ENCODE measurements at places on chromosomes 2 and 18. TPM values are rescaled to one million over a fixed set of nuclear protein-coding genes. Genes with fewer than 3 reads are reported as not detected.

RABL2A gene
- total RNA-seq: 28.9 TPM

SNRNP27 gene
- total RNA-seq: 43.4 TPM

ZAP70 gene
- total RNA-seq: 12.6 TPM

EPAS1 gene
- 221 TPM for total RNA-seq

DSC3 gene
- 0.03 TPM for total RNA-seq

DAPL1 gene
- total RNA-seq: not detected

PLEK gene
- total RNA-seq: 9.4 TPM

ASPRV1 gene
- 1.1 TPM for total RNA-seq

CHRND gene
- not detected for total RNA-seq

ASXL3 gene
- total RNA-seq: 12.2 TPM

AQP12A gene
- total RNA-seq: not detected

DHRS9 gene
- total RNA-seq: 2.0 TPM
